Right ventricle myocardium superior (tissue), 1 donor: ENCODE measurements at places on chromosomes 12 and 14. TPM values are rescaled to one million over a fixed set of nuclear protein-coding genes. Genes with fewer than 3 reads are reported as not detected.

Gene COCH
- 0.51 TPM for total RNA-seq

Gene ACRBP
- total RNA-seq, result 0.51 TPM

Gene CDKL1
- total RNA-seq, result 1.4 TPM

Gene SEC23A
- total RNA-seq, result 79.7 TPM

Gene ORMDL2
- total RNA-seq, result 11.6 TPM

Gene HHIPL1
- total RNA-seq, result 1.6 TPM

Gene TRMT5
- total RNA-seq, result 4.4 TPM

DNA sequence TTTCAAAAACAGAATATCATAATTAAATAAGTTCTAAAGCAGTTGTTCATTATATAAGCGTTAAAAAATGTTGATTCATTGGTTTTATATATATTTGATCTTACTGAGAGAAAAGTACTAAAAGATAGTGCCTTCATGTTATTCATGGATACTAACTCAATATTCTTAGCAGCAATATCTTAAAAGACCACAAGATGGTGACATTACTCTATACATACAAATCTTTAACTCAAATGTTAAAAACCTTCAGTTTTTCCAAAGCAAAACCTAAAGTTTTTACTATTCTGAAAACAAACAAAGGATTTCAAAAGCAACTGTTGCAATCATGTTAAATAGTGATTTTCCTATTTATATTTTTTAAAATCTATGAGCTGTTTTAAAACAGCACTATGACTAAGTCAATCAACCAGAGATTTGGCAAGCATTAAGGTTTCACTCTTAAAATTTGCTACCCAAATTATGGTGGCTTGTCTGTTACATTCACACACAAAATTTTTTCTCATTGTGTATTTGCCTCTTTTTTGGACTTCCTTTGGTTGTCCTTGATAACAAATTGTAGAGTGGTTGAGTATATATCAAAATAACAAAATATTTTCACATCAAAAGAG lies 50.1 kb upstream of the RERGL start:
- no peak for DNase-seq

GRCh38 chr12:95328708-95329107 lies 111.1 kb downstream of the VEZT start:
- no peak for DNase-seq

GRCh38 chr12:31726575-31726974 lies 2.2 kb downstream of the AMN1 start:
- no peak for DNase-seq

DNA sequence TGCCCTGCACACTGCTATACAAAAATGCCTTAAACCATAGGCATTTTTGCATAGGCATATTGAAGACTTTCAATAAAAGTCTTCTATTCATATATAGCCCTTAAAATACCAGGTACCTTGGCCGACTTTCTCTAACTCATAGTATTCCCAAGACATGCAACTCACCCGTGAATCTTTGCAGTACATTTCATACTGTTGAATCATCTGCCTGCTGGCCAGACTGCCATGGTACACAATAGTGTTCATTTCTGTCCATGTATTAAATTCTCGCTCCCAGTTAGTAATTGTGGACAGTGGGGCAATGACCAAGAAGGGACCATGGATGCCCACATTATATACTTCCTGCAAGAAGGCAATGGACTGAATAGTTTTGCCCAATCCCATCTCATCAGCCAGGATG lies 24.3 kb upstream of the SUPT16H start:
- DNase-seq, result no peak

GRCh38 chr12:91922674-91923073 lies 223.0 kb downstream of the BTG1 start:
- no peak for DNase-seq
